Left ventricle myocardium inferior (tissue), 1 donor: ENCODE measurements at places on chromosomes 1 and 21. TPM values are rescaled to one million over a fixed set of nuclear protein-coding genes. Genes with fewer than 3 reads are reported as not detected.

The SLC26A9 gene
- 35.2 TPM for total RNA-seq

The RHCE gene
- total RNA-seq: 1.0 TPM

The OR2T35 gene
- not detected for total RNA-seq

The HSPB7 gene
- 4,061 TPM for total RNA-seq

The AMPD1 gene
- total RNA-seq: not detected

The TENT5C gene
- total RNA-seq: 14.9 TPM

The CCDC17 gene
- 1.2 TPM for total RNA-seq

GRCh38 chr1:199813198-199813597, 214.3 kb upstream of the NR5A2 start:
- H3K27me3 ChIP-seq: no peaks in the 10 kb centered on the region
- no peak overlapping the region for H3K27ac ChIP-seq
- no peak for DNase-seq
- no peaks in the 10 kb centered on the region for H3K36me3 ChIP-seq
- no peak overlapping the region for H3K4me3 ChIP-seq
- H3K4me1 ChIP-seq: no peaks in the 10 kb centered on the region

DNA sequence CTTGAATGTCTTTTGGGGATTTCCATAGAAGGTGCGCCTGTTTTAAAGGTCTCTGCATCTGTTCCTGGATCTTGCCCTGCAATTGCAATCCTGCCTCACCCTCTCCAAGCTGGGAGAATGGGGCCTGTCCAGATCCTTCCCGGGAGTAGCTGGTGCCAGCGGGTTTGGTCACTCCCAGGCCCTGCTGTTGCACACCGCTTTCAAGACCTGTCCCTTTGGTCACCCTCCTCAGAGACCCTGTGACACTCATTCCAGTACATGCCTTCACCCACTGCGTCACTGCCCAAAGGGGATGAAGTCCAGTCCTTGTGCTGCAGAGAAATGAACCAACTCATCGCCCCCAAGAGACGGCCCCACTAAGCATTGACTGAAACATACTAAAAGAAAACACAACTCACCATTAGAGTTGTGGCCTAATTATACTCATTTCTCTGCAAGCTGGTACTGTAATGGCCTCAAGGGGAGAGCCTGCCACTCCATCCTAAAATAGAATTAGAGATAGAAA, 1.9 kb upstream of the IRF2BP2 start:
- H3K4me3 ChIP-seq: peak overlapping the region; percentile 74
- peak overlapping the region; percentile 100 for H3K27ac ChIP-seq

GRCh38 chr1:230772457-230773395, 25.5 kb downstream of the CAPN9 start:
- H3K27ac ChIP-seq: peak overlapping the region; percentile 83
- H3K36me3 ChIP-seq: no peaks in the 10 kb centered on the region
- H3K27me3 ChIP-seq: no peaks in the 10 kb centered on the region

DNA sequence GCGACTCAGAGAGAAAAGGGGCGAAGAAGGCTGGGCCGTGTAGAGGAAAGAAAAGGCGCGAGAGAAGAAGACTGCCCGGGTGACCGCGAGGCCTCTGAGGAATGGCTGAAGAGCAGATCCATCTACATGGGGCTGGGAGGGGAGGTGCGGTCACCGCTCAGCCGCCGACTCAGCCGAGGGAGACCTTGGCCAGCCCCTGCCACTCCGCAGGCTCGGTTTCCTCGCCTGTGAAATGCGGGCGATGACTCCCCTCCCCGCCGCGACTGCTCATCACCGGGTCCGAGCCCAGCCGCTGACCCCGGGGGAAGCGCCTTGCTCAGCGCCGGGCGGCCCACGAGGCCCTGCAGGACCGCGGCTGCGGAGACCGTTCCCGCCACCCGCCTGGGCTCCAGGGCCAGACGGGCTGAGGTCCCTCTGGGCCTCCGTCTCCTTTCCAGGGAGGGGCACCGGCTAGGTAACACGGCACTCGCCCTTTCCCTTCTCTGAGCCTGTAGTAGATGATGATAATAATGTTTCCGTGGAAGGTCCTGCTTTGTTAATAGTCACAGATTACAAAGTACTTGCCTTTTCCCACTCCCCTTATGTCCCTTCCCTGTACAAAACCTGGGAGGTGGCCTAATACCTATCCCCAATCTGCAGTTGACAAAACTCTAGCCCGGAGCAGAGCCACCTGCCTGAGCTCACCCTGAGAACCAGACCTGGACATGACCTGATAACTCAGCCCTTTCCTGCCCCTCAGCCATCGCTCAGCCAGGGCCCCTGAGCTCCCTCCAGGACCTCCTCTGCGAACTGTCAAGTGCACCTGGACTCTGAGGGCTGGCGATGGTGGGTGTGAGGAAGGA, 1.6 kb upstream of the BSND start:
- H3K4me1 ChIP-seq: peaks cover 7% of the 10 kb centered on the region
- H3K27ac ChIP-seq: no peak overlapping the region
- peaks cover 78% of the 10 kb centered on the region for H3K27me3 ChIP-seq
- DNase-seq: no peak

- peaks cover 15% of the 10 kb centered on the region for H3K4me1 ChIP-seq
- no peak overlapping the region for H3K4me3 ChIP-seq
- H3K27ac ChIP-seq: no peak overlapping the region
- DNase-seq: no peak
Measured at GRCh38 chr1:2596530-2597333, 10.2 kb downstream of the PRXL2B start.

DNA sequence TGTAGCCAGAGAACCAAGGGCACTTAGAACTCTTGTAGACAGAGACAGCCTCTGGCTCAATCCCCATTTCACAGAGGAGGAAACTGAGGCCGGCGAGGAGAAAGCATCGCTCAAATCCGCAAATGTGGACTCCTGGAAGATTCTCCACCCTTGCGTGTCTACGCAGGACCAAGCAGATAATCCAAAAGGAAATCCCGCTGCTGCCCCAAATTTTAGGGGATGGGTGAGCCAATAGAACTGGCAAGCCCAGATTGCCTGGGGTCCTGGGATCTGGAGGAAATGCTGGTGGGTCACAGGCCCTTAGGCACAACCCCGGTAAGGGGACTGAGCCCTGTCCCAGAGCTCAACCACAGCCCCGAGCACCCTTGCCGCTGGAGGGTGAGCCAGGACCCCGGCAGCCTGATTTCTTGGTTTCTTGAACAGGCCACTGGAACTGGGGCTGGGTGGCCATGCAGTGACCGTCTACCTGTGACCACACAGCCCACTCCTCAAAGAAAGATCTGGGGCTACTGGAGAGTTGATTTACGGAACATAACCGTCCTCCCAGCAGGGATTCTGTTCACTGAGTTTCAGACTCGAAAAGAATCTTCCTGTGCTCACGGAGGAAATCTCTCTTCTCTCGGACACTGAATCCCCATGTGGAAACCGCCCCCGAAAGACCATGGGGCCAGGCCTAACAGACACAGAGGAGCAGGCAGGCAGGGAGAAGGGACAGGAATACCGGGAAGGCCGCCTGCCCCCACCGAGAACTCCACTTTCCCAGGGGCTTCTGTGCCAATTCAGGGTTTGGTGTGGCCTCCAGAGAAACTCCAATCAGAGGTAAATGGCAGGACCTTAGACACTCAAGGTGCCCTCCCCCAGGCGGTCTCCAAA, 238.4 kb downstream of the NPHP4 start:
- DNase-seq: no peak
- H3K27ac ChIP-seq: no peak overlapping the region
- peaks cover 76% of the 10 kb centered on the region for H3K27me3 ChIP-seq
- H3K4me1 ChIP-seq: peaks cover 17% of the 10 kb centered on the region
- no peaks in the 10 kb centered on the region for H3K36me3 ChIP-seq

DNA sequence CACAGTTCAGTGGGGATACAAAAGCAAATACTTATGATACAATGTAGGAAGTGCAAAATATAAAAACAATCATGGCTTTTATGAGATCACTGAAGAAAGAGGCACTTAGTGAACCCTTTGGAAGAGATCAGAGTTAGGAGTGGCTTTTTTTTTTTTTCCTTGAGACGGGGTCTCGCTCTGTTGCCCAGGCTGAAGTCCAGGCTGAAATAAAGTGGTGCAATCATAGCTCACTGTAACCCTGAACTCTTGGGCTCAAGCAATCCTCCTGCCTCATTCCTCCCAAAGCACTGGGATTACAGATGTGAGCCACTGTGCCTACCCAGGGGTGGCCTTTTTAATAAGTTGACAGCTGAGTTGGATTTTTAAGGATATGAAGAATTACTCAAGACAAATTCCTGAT, 17.3 kb upstream of the RASAL2 start:
- no peak overlapping the region for H3K4me3 ChIP-seq
- no peaks in the 10 kb centered on the region for H3K4me1 ChIP-seq
- H3K27me3 ChIP-seq: no peaks in the 10 kb centered on the region
- H3K27ac ChIP-seq: no peak overlapping the region

GRCh38 chr1:100313382-100313781, 38.9 kb upstream of the CDC14A start:
- H3K4me3 ChIP-seq: no peak overlapping the region
- H3K27me3 ChIP-seq: no peaks in the 10 kb centered on the region
- H3K36me3 ChIP-seq: no peaks in the 10 kb centered on the region
- DNase-seq: no peak
- H3K4me1 ChIP-seq: no peaks in the 10 kb centered on the region
